ENCODE measurements at places on chromosomes 2 and 18.

- no peak for DNase-seq
Measured at GRCh38 chr2:173713904-173714555, 251.1 kb downstream of the SP3 start.

DNA sequence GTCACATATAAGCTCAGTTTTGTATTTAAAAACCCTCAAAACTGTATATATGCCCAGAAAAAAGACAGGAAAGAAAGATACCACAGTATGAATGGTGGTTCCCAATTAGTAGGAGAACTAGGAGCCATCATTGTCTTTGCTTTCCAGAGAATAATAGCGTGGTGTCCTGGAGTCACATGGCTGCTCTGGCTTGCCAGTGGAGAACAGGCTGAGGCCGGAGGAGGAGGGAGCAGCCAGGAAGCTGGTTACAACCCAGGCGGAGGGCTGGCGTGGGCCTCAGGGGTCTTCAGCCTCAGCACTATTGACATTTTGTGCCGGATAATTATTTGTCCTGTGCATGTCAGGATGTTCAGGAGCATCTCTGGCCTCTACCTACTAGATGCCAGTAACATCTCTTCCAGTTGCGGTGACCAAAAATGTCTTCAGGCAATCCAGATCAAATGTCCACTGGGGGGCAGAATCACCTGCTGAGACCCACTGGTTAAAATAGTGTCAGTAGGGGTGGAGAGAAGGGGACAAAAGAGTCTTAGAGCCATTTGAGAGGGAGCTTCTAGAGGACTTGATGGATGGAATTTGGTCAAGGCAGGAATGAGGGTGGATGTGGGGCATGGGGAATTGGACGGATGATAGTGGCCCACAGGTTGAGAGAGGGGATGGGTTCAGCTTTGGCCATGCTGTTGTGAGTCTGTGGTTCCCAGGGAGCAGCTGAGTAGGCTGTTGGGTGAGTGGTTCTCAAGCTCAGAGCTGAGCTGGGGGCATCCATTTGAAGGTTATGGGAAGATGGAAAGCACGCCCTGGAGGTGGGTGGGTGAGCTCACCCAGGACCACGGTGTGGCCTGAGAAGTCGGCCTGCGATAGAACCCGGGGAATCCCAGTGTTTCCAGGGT, 144.9 kb downstream of the AGAP1 start:
- no peak for DNase-seq

DNA sequence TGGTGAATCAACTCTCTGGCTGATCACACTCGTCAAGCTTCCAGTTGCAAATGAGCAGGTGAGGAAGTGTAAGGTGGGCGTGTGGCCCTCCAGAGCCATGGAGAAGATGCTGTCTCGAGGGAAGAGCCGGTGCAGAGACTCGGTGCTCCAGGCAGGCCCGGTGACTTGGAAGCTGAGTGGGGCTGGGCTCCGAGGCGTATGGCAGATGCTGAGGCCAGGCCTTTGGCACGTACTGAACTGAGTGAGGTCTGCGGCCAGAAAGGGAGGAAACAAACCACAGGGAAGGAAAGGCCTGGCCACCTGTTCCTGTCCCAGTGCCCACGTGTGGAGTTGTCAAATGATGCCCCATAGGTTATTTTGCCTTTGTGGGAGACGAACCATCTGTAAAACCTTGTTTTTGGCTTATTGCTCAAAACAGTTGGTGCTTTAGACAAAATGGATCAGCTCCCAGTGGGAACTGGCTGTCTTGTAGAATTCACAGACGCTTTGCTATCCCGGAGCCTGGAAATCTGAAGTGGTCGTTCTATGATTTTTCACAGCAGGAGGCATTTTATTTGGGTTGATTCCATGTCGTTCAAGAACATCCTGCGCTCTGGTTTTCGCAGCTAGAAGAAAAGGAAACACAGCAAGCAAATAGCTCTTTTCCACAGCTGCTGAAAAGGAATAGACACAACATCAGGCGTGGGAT, 117.5 kb upstream of the TMEM18 start:
- no peak for DNase-seq

DNA sequence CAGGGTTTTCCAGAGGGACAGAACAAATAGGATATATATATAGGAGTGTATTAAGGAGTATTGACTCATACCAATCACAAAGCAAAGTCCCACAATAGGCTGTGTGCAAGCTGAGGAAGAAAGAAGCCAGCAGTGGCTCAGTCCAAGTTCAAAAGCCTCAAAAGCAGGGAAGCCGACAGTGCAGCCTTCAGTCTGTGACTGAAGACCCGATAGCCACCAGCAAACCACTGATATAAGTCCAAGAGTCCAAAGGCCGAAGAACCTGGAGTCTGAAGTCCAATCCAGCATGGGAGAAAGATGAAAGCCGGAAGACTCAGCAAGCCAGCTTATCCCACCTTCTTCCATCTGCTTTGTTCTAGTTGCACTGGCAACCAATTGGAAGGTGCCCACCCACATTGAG, 39.0 kb upstream of the GPD2 start:
- no peak for DNase-seq

- no peak for DNase-seq
Measured at GRCh38 chr2:54964816-54965215, 85.4 kb downstream of the RTN4 start.

- no peak for DNase-seq
Measured at GRCh38 chr2:23069156-23069555, 315.8 kb upstream of the KLHL29 start.

GRCh38 chr2:45316576-45317338, 294.3 kb downstream of the SRBD1 start:
- no peak for DNase-seq

DNA sequence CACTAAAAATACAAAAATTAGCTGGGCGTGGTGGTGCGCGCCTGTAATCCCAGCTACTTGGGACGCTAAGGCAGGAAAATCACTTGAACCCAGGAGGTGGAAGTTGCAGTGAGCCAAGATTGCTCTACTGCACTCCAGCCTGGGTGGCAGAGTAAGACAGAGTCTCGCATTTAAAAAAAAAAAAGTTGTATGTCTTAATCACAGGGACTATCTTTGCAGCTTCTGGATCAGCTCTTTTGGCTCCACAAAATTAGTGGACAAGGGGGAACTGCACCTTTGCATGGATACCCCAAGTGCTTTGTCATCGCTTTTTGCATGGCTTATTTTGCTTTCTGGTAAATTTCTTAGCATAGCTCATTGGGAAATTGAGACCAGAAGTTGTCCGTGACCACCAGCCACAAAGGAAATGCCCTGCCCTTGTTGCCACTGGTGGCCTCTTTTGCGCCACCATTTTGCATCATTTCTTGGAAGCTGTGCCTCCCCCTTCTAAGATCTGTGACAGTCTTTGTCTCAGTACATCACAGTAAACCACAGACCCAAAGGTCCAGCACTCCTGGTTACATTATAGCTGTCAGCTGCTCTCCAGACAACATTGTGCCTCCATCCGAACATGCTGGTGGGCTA, 43.9 kb upstream of the PCBP1 start:
- DNase-seq = no peak

DNA sequence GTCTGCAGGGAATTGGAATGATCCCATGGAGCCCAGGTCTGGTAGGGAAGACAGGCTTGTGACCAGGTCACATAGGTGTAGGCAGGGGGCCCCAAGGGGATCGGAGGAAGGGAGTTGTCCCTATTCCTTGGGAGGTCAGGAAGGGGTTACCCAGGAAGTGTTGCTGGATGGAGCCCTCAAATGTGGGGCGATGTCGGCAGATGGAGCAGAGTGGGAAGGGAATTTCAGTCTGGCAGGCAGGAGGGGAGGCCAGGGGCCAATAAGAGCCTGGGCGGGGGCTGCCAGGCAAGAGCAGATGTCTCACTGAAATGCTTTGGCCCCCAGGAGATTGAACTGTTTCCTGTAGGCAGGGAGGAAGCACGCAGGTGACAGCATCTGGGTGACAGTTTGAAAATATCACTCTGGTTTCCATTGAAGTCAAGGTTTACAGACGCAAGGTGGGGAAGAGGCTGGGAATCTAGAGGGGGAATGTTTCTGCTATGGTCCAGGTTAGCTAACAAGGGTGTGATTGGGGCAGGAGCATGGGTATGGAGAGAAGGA, 81.5 kb upstream of the SMAD2 start:
- DNase-seq = no peak

DNA sequence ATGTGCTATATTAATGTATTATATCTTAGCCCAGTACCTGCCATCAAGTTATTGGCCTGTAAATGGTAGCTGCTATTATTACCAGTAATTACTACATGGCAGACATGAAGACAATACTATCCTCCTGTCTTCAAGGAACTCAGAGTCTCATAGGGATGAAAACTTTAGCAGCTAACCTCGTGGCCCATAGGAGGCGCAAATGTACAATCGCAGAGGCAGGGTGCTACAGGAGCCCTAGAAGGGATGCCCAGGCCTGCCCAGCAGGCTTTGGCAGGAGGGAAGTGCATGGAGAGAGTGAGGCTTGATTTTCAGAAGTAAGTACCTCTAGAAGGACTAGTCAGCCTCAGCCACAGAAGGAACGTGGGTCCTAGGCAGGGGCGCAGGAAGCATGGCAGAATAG, 44.7 kb upstream of the KIDINS220 start:
- DNase-seq = no peak

DNA sequence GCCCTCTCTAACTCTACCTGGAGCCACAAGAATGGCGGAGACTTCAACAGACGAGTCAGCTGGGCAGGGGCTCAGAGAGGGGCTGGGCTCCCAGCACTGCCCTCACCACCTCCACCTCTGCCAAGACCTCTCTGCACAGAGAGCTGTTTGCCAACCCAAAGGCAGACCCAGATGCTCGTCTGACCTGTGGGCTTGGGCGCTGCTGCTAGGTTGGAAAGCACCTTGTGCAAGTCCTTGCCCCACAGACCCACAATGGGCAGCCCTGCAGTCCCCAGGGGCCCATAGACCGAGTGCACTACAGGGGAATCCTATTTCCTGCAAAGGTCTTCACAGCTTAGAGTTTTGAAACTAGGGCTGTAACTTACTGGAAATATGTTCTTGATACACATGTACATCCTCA, 13.3 kb downstream of the ACKR3 start:
- DNase-seq = no peak

DNA sequence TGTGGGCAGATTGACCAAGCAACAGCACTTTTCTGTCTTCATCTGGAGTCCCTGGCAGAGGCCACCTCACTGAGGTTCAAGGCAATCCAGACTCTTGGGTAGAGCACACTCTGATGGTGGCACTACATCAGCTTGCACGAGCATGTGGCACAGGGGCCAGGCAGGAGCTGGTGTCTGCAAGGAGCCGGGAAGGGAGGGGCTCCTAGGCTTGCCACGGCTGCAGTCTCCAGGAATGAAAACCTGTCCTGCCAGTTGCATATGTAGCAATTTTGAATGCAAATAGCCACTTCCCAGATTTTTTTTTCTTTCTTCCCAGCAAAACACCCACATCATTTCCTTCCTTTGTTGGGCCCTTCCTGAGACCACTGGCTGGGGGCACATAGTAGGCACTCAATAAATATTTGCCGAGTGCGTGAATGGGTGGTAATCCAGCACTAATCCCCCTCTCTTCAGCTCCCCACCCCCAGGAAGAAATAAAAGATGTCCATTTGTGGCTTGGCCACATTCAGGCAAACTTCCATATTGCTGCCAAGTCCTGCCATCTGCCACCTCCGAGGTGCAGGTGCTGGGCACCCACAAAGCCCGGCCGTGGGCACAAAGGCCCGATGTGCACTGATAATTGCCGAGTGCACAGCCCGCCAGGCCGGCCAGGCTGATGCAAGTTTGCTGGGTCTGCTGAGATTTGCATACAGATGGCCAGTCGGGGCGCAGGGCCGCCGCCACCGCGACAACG, 72.4 kb downstream of the MYCN start:
- peak; percentile 71 for DNase-seq

All from NCI-H1092 (cell line).